Stimulated activated CD8-positive, alpha-beta memory T cell treated with anti-CD3 and anti-CD28 coated beads, Interleukin-12 subunit alpha, Interleukin-12 subunit beta, amount 100 ng/mL, for 4 hours (primary cell): ENCODE measurements at places on chromosomes 5 and 9.

DNA sequence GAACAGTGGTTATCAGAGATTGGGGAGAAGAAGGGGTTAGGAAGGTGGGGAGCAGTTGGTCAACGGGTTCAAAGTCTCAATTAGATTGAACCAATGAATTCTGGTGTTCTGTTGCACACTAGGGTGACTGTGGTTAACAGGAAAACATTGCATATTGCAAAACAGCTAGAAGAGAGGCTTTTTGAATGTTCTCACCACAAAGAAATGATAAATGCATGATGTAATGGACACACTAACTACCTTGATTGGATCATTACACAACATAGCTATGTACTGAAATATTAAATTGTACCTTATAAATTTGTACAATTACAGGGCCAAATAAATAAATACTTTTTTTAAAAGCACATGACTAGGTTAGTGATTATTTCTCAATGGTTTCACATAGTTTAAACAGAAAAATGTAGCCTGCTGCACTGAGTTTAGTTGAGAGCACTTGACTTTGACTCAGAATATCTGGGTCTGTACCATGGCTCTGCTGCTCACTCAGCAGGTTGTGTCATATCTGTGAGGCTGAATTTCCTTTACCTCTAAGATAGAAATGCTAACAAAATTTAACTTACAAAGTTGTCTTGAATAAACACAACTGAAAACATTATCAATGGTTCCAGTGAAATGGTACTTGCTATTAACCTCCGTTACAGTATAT lies 30.4 kb downstream of the NUDT12 start:
- DNase-seq, result no peak

DNA sequence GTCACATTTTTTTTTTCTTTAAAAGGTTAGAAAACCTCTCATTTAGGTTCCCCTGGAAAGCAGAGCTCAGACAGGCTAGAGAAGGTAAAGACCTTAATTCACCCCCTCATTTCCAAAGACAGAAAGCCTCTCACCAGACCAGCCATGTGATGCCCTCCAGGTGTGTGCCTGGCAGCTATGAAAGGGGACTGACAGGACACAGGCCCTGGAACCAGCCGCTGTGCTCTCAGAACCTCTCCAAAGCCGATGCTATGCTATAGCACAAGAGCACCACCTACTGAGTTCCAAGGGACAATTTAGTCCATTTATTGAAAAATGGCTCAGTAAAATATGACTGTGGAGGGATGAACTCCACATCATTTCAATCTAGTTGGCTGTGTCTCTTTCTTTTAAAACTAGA lies 48.8 kb downstream of the FANCC start:
- DNase-seq, result no peak

DNA sequence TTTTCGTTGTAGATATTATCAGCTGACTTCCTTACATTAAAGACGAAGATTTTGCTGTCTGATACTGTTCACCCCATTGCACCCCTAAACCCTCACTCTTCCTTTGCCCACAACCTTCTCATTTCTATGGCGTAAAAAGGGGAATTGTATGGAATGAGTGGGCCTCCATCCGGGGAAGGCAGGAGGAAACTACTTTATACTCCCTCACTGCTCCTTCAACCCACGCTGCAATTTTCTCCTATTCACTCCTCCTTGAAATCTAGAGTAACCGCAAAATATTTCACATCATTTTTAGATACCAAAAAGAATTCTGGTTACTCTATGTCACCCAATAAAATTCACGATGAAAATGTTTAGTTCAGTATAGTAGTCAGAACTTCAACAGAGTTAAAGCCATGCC lies 330.8 kb downstream of the DIRAS2 start:
- no peak for DNase-seq

DNA sequence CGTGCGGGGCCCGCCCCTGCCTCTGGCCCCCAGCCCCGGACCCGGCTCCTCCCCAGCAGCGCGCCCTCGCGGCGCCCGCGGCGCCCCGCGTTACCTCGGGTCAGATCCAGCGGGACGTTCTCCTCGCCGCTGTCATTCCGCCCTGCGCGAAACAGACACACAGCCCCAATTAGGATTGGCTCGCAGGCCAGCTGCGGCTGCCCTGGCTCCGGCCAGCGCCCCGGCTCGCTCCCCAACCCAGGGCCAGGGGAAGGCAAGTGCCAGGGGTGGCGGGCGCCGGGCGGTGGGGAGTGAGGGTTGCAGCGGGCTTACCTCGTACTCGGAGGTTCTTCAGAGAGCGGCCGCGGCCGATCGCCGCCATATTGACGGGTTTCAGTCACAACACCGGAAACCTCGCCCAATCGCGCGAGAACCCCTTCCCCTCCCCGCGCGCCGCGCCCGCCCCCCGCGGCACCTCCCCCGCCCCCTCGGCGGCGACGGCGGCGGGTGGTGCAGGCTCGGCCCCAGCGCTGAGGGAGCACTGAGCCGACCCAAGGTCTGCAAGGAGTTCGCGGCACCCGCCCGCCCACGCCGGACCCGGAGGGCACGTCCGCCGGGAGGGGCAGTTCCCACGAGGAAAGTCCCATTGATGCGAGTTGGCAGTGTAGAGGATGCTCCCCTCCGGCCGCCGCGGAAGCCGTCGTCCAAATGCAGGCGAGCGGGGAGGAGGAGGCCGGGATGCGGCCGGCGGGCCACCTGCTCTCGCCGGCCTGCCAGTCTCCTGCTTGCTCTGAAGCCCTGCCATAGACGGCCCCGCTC lies at the start of gene RICTOR:
TSS of gene RICTOR (minus strand) at position 383 of the 798 bp plus-strand sequence. CDS start at position 361, 22 bp downstream.
- peak; percentile 88 for DNase-seq

- DNase-seq, result no peak
These were observed 978 bp upstream of the RGS14 start for GRCh38 chr5:177356746-177357145.

DNA sequence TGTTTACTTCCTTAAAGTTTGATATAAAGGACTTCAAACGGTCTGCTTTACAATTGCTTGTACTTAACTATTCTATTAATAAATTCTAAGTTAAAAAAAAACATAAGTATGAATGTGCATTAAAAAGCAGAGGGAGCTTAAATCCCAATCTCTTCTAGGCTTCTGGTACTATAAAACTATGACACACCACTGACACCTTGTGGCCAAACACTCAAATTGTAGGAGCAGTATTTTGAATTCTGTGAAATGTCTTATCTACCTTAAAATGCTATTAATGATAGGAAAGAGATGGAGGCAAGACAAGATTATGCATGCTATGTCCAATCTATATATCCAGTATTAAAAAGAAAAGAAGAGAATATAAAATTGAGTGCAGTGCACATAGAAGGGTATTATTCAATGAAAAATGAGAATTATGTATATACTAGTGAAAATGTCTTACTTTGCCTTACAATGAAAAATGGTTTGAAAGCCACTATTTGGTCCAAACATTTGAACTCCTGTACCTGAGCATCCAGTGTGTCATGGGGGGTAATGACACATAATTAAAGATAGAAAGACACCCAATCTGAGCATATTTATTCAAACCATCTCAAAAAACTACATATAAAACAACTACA lies 87.6 kb downstream of the ERP44 start:
- no peak for DNase-seq

DNA sequence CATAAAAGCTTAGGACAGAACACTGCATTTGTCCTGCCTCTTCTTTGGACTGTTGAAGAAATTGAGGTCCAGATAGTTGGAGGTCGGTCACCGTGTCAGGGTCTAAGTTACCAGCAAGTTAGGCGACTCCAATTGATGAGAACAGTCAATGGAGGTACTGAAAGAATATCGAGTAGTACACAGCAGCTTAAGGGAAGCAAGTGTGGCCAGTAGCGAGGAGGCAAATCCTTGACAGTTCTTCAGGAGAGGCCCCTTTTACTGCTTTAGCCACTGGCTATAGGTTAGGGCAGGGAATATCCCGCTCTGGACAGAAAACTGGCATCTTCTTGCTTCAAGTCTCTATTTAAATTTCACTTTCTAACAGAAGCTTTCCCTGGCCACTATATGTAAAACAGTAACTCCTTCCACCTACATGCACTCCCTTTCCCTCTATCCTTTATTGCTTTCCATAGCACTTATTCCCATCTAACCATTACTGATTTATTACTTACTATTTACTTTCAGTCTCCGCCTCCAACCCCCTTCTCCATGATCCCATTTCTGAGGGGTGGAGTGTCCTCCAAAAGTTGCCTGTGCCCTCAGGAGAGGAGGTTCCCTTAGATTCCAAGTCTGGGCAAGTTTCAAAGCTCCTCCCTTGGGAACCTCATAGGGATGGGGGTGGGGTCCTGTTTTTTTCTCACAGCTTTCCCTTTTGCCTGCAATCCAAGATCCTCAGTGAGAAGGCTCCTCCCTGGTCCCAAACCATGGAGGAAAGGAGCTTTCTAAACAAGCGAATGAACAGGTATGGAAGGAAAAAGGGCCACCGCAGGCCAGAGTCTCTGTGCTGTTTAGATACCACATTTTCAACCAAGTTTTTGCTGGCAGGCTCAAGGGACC lies 4.1 kb upstream of the PRDM6 start:
- no peak for DNase-seq

- no peak for DNase-seq
These were observed 24.9 kb downstream of the CDKN2A start for GRCh38 chr9:21969011-21969940.

DNA sequence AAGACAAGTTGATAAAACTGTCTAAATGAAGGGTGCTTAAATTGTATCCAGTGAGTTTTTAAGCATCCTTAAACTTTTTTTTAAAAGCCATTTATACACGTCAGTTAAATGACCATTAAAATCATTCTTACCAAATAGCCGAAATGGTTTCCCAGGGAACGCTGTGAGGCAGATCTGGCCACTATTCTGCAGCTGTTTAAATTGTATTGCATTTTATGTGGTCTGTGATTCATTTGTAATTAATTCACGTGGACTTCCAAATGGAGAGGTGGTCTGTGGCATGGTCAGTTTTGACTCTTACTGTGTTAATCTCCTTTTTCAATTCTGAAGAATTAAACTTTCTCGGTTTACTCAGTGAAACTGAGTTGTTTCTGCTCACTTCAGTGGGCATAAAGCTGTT lies 113.7 kb upstream of the OTULINL start:
- DNase-seq, result no peak

DNA sequence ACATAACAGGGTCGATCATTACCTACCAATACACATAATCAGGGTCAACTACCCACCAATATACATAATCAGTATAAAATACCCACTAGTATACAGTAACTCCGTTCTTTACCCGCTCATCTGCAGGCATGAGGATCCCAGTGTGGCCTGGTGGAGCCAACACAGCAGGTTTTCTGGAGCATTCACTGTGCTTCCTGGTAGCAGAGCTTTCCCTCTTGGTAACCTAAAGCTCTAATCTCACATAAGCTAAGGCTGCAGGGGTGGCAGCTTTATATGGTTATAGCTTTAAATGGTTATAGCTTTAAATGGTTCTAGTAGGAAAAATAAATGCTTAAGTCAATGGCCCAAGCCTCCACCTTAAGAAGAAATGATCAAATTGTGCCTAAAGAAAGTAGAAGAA lies 11.9 kb downstream of the LCN1 start:
- DNase-seq, result no peak

DNA sequence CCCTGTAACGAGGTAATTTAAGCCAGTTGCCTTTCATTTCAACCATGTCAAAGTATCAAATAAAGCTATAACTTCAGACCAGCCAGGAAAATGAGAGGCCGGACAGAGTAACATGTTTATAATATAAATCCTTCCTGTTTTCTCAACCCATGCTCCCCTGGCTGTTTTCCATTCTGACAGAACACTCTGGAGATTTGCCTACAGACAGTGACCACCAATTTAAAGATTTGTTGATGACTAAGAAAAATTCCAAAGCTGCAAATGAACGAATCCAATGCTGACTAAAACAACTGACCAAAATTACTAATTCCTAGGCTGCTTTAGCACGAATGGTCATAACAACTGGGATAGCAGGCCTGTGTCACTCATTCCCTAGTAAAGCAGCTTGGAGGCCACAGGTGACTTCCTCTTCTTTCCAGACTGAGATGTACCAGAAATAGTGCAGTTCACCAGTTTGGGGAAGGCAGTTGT lies 141.4 kb downstream of the AOPEP start:
- DNase-seq, result no peak

DNA sequence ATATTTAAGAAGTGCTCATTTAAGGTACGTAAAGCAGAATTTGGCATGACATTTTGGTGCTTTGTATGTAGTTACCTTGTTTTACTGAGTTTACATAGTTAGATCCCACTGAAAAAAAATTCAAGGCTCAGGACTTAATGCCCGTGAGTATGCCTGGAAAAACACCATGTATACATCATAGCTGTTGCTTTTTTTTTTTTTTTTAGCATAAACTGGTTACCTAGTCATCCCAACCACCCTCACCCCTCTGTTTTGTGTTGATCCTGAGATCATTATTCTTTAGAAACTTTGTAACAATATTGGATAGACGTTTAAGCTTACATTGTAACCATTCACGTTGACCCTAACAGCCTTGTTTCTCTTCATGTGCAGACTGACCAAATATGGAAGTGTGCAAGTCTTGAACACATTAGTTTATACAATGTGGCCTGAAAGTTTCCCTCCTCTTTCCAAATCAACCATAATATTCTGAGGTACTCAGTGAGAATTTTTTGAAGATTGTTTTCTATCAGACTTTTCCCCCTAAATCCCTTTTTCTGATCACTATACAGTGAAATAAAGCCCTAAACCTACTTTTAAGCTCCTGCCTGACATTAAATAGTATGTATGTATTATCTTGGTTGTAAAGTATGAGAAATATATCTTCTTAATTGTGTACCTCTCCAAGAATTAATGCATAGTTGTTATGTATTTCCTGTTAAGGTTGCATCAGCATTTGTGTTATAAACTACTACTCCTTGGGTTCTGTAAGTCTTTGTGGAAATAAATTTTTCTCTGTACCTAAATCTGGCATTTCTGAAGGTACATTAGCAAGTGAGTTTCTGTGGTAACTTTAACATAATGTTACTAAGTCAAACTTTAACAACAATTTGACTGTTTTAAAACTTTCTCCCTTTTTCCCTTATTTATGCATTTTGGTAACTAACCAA lies 4.4 kb downstream of the RABGAP1 start:
- no peak for DNase-seq

GRCh38 chr9:38213631-38214299 lies 144.7 kb upstream of the SHB start:
- no peak for DNase-seq

DNA sequence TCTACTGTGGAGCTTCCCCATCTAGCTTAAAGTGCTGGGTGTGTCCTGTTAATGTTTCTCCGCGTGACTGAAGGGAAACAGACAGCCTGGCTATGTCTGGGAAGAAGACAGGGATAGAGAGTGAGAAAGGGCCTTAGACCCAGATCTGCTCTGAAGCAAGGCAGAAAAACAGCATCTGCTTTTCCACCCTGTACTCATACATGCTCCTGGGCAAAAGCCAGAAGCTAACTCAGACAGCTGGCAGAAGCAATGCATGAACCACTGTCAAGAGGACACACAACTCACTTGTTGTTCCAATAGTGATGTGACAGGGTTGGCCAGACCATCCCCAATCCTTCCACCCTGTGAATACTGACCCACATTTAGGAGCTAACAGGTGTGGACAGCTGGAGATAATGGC lies 63.3 kb downstream of the DPYSL3 start:
- no peak for DNase-seq
